ENCODE measurements at places on chromosomes 11 and 22.

DNA sequence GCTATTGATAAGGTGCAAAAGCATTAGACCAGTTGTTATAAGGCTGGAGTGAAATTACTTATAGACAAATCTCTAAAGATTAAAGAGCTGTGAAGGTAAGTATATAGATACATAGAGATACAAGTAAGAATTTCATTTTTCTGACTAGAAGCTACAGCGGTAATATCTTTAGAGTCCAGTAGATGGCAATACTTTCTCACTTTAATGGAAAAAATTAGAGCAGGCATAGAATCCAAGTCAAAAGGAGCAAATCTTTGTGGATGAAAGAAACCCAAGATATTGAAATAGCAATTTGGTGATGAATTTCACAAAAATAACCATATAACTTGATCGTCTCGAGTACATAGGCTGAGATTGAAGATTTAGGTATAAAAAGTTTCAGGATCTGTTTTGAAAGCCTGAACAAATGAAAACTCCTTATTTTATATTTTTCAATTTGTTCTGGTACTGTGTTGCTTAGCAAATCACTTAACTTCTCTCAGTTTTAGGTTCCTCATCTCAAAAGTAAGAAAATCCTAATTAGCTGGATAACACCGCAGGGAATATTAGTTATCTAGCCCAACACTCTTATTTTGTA lies 81.9 kb downstream of the UVRAG start:
- peak; percentile 43 for DNase-seq

DNA sequence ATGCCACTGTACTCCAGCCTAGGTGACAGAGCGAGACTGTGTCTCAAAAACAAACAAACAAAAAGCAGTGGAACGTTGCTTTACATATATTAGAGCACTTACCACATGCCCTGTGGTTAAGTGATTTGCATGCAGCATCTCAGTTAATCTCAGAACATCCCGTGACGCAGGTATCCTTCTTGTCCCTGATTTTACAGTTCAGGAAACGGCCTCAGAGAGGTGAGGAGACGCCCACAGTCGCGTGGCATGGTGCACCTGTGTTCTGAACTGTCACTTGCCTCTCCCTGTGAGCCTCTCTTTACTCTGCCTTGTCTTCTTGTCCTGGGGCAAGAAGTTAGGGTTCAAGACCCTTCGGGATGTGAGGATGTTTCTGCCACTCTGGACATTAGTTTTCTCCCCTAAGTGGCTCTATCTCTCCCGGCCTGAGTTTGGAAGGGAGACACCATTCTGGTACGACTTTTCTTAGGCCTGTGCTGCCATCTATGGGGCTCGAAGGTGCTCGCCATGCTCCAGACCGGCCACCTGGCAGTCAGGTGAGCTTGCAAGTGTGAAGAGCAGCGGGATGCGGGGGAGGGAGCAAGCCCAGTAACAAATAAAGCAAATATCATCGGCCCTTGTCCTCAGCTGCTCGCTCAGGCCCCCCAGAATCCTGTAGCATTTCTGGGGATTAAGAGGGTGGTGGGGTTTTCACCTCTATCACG lies 25.6 kb downstream of the YWHAH start:
- peak; percentile 70 for DNase-seq

DNA sequence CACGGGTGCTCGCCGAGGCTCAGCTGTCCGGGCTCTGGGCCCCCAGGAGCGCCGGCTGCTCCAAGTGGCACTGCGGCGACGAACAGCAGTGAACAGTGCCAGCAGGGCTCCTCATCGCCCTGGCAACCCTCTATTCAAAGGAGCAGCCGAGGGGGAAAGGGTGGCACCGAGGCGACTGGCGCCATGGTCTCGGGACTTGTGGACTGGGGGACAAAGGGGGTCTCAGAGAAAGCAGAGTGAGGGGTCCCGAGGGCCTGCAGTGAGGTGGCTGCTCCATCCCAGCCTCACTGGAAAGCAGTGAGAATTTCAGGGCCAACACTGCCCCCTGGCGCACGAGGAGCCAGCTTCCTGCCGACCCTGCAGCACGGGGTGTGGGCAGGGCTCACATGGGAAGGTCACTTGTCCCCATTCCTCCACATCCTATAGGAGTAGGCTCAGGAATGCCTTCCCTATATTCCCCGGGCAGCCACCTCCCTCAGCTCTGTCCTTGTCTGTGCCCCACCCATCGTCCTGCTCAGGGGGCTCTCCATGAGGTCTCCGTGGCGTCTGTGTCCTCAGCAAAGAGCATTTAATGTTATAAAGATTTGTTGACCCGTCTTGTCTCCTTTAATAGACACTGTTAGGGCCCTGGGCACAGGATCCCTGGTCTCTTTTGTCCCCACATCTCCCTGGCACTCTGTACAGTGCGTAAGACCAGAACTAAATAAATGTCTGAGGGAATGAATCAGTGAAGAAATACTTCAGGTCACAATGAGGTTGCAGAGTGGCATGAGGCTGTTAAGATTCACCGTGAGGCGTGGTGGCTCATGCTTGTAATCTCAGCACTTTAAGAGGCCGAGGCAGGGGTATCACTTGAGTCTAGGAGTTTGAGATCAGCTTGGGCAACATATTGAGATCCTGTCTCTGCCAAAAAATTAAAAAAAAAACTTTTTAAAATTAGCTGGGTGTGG lies 26.4 kb downstream of the LRFN4 start:
- DNase-seq: peak; percentile 82

- no peak for DNase-seq
Observed at GRCh38 chr22:48208894-48209293, 1446.4 kb downstream of the TBC1D22A start.

Measured in iris pigment epithelial cell (primary cell).